HT1080 (cell line): ENCODE measurements at places on chromosomes 16 and 17. TPM values are rescaled to one million over a fixed set of nuclear protein-coding genes. Genes with fewer than 3 reads are reported as not detected.

GRCh38 chr17:80176757-80177156 lies 6.9 kb downstream of the CARD14 start:
- DNase-seq: no peak

DNA sequence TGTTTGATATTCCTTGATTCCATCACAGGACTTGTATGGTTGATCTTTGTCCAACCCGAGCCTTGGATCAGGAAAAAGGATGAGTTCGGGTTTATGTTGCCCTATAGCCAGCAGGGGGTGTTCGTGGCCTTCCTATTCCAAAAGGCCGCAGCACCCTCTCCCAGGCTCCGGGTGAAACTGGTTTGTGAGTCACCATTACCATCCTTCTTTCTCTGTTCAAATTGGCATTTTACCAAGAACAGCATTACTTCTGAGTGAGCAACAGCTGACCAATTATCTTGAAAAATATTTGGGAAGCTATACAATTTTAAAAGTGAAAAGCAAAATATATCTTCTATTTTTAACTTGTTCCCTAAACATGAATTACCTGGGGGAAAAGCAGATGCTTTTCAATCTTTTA lies 24.3 kb upstream of the KRT20 start:
- peak; percentile 91 for DNase-seq

The HSPB9 gene
- total RNA-seq: 0.23 TPM in 1 of 2 replicates, not detected in the other

The CHD3 gene
- 82.5 and 84.7 TPM in 2 replicates for total RNA-seq

GRCh38 chr17:8052256-8053252 lies 13.7 kb downstream of the ALOX15B start:
- no peak for DNase-seq
